ENCODE measurements at places on chromosomes 12 and 14. TPM values are rescaled to one million over a fixed set of nuclear protein-coding genes. Genes with fewer than 3 reads are reported as not detected.
A peak's percentile ranks its signal among the peaks of the same experiment; 100 is the strongest.

- H3K27ac ChIP-seq = no peak overlapping the region
- no peaks in the 10 kb centered on the region for H3K27me3 ChIP-seq
- no peak for DNase-seq
- peaks cover 10% of the 10 kb centered on the region for H3K4me1 ChIP-seq
- peaks cover 32% of the 10 kb centered on the region for H3K36me3 ChIP-seq
- H3K4me3 ChIP-seq = no peak overlapping the region
Observed at GRCh38 chr12:26699237-26699636, 133.8 kb downstream of the ITPR2 start.

DNA sequence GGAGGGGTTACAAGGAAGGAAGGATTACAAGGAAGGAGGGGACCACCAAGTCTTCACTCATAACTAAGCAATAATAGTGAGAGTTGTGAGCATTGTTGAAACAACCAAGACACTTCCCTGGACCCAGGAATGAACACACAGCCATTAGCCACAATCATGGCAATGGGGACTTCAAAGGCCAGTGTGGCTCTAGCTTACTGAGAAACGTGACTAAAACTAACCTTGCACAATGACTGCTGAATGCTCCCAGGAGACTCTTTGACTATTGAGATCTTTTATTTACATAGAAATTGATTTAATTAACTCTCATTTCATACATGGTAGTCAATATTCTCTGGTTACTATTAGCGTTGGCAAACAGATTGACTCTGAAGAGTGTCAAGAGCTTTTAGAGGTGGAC lies 263.0 kb upstream of the SOX5 start:
- DNase-seq = no peak
- no peaks in the 10 kb centered on the region for H3K36me3 ChIP-seq
- H3K4me1 ChIP-seq = no peaks in the 10 kb centered on the region

- peak overlapping the region; percentile 19 for H3K27ac ChIP-seq
- no peak for DNase-seq
- no peaks in the 10 kb centered on the region for H3K27me3 ChIP-seq
- H3K36me3 ChIP-seq = no peaks in the 10 kb centered on the region
Observed at GRCh38 chr12:19783547-19784444, 344.5 kb downstream of the AEBP2 start.

The TMEM52B gene
- total RNA-seq = not detected

DNA sequence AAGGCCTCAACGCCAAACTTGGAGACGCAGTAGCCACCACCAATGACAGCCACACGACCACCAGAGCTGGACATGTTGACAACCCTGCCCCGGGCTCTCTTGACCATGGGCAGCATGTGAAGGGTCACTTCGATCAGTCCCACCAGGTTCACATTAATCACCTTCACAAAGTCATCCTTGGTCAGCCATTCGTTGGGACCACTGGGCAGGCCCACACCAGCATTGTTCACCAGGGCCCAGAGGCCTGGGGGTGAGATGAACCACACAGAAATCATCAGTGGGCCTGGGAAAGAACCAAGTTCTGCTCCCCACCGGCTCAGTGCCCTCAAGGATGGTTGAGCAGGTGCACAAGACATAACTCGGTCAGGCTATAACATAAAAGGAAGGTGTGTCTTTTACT lies 4.0 kb downstream of the SDR9C7 start:
- H3K27ac ChIP-seq = no peak overlapping the region
- no peaks in the 10 kb centered on the region for H3K27me3 ChIP-seq
- H3K36me3 ChIP-seq = no peaks in the 10 kb centered on the region
- DNase-seq = no peak

GRCh38 chr12:95343461-95344230 lies 126.0 kb downstream of the VEZT start:
- H3K27ac ChIP-seq = no peak overlapping the region
- H3K4me1 ChIP-seq = peaks cover 5% of the 10 kb centered on the region
- no peak for DNase-seq
- no peaks in the 10 kb centered on the region for H3K27me3 ChIP-seq
- no peak overlapping the region for H3K4me3 ChIP-seq

- peaks cover 10% of the 10 kb centered on the region for H3K27me3 ChIP-seq
- DNase-seq = no peak
- no peaks in the 10 kb centered on the region for H3K4me1 ChIP-seq
- no peak overlapping the region for H3K4me3 ChIP-seq
- no peaks in the 10 kb centered on the region for H3K36me3 ChIP-seq
Observed at GRCh38 chr14:57979376-57980048, 113.6 kb upstream of the SLC35F4 start.

The KRT6A gene
- total RNA-seq = not detected

GRCh38 chr12:59678759-59679411 lies 83.1 kb downstream of the SLC16A7 start:
- peaks cover 3% of the 10 kb centered on the region for H3K36me3 ChIP-seq
- peak overlapping the region; percentile 10 for H3K27ac ChIP-seq
- H3K4me3 ChIP-seq = no peak overlapping the region
- no peaks in the 10 kb centered on the region for H3K27me3 ChIP-seq
- DNase-seq = peak; percentile 18

DNA sequence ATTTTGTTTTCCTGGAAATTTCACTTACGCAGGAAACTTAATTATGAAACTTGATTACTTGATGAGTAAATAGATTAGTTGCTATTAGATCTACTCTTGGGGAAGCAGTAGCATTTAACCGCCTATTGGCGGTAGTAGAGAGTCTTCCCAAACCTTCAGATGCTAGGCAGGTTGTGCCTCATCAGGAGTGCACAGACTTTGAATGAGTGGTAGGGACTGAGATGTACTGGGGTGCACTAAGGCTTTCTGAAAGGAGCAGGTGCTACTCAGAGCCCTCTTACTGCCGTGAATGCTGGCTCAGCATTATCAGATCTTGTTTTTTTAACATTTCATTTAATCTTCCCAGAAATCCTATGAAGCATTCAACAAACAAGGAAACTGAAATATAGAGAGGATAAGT lies 7.7 kb downstream of the GATC start:
- H3K36me3 ChIP-seq = peaks cover 78% of the 10 kb centered on the region
- no peak overlapping the region for H3K27ac ChIP-seq
- peaks cover 4% of the 10 kb centered on the region for H3K4me1 ChIP-seq
- DNase-seq = no peak
- no peak overlapping the region for H3K4me3 ChIP-seq

The GNB3 gene
- total RNA-seq = 7.5 TPM

DNA sequence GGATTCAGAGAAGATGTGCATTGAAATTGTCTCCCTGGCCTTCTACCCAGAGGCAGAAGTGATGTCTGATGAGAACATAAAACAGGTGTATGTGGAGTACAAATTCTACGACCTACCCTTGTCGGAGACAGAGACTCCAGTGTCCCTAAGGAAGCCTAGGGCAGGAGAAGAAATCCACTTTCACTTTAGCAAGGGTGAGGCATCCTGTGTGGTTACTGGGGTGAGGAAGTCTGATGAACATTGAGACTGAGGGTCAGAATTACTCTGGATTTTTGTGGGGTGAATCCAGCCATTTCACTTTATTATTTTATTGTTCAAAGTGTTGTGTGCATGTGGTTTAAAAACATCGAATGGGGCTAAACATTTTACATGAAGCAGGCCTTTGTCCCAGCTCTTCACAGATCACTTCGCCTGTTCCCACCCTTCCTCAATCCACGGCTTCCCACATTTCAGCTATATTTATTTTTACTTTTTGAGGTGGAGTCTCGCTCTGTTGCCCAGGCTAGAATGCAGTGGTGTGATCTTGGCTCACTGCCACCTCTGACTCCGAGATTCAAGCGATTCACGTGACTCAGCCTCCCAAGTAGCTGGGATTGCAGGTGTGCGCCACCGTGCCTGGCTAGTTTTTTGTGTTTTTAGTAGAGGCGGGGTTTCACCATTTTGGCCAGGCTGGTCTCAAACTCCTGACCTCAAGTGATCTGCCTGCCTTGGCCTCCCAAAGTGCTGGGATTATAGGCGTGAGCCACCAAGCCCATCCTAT lies 40.6 kb downstream of the SUPT16H start:
- no peak overlapping the region for H3K4me3 ChIP-seq
- H3K36me3 ChIP-seq = no peaks in the 10 kb centered on the region
- no peaks in the 10 kb centered on the region for H3K4me1 ChIP-seq
- DNase-seq = no peak
- no peaks in the 10 kb centered on the region for H3K27me3 ChIP-seq
